ENCODE measurements at places on chromosomes 4 and X. TPM values are rescaled to one million over a fixed set of nuclear protein-coding genes. Genes with fewer than 3 reads are reported as not detected.

GRCh38 chrX:129007631-129008030 lies 515.7 kb downstream of the SMARCA1 start:
- no peak for DNase-seq

- no peak for DNase-seq
Measured at GRCh38 chrX:46681849-46682248, 77.1 kb downstream of the SLC9A7 start.

Gene SMIM10L2A
- not detected for polyA plus RNA-seq

DNA sequence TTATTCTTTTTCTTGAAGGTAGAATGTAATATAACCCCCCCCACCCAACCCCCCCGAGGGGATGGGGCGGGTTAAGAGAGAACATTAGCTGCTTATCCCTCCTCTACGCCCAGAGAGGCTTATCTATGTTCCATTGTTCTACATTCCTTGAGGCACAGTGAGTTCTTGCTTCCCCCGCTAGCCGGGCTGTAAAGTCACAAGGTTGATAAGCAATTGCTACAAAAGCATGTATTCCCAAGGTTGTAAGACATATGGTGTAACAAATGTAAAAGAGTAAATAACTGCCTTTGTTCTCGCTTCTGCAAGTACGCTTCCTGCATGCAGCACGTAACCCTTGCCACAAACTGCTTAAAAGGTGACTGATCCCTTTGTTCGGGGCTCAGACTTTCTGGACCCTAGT lies 8.2 kb downstream of the DCAF8L2 start:
- DNase-seq = peak; percentile 52

DNA sequence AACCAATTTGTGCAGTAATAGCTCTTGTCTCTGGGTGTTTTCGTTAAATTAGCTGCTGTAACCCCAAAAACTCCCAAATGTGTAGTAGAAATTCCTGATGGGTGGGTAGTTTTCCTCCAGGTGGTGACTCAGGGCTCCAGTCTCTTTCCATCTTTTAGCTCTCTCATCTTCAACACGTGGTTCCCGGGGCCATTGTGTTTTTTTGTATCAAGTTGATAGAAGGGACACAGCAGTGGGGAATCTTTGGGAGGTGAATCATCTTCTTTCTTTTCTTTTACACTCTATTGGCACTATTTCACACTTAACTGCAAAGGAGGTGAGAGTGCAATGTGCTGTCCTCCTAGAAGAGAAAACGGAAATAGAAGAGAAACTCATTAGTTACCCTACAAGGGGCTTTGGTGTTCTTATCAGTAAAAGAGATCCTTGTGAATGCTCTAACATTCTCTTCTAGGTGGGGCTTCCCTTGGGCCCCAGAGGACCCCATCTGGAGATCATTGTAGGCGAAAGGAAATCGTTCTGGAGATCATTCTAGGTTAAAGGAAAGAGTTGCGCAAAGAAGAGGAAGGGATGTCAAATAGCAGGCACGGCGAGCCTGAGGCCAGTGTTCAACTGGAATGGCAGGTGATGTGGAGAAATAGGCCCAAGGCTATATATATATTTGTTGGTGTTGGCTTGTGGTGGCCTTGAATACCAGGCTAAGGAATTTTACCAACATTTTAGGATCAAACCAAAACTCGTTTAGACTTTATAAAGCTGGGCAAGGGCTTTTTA lies 68.2 kb upstream of the ACSL1 start:
- no peak for DNase-seq

DNA sequence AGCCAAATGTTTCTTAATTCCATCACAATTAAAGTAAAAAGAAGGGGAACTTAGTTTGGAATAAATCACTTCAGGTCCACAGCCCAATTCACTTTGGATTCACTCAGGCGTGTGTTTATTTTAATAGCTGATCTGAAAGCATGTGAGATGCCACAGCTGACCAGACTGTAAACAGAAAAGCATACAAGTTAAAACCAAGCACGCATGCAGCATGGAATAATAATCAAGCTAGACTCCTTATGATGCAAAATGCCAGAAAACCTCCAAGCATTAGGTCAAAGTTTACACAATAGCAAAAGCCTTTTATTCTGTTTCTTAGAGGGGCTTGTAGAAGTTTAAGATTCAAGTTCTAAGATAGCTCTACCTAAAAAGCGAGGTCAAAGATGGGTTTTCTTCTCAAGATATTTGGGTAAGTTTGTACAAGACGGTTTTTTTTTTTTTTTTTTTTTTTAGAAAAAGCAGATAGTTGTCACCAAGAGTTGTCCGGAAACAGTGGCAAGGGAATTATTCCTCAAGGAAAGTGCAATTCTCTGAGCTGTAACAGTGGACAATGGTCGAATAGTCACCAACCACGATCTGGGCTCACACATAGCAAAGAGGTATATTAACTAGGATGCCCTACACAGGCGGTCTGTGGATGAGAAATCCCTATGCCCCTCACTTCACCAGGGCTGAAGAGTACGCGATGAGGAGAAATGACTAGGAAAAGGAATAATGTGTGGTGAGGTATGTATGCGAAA lies 763 bp upstream of the PRRG1 start:
- no peak for DNase-seq

All from HepG2 (cell line).